ENCODE measurements at places on chromosomes 13 and 19.

GRCh38 chr13:113146750-113147149 lies 11.7 kb upstream of the PROZ start:
- DNase-seq = no peak

GRCh38 chr19:1467490-1468273 lies 11.3 kb downstream of the C19orf25 start:
- DNase-seq = no peak

DNA sequence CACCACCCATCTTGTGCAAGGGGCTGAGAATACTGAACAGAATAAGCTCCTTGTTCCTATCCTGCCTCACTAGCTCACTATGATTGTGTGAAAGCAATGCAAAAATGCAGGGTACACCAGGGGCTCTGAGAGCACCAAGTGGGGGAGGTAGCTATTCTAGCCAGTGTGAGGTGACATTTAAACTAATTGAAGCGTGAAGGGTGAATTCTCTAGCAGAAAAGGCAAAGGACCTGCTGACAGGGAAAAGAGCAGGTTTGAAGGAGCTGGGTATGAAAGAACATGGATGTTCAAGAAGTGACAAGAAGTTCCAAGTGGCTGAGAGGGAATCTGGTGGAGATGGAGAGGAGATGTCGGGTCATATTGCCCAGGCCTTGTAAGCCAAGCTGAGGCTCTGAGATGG lies 64.2 kb downstream of the SIAH3 start:
- no peak for DNase-seq

DNA sequence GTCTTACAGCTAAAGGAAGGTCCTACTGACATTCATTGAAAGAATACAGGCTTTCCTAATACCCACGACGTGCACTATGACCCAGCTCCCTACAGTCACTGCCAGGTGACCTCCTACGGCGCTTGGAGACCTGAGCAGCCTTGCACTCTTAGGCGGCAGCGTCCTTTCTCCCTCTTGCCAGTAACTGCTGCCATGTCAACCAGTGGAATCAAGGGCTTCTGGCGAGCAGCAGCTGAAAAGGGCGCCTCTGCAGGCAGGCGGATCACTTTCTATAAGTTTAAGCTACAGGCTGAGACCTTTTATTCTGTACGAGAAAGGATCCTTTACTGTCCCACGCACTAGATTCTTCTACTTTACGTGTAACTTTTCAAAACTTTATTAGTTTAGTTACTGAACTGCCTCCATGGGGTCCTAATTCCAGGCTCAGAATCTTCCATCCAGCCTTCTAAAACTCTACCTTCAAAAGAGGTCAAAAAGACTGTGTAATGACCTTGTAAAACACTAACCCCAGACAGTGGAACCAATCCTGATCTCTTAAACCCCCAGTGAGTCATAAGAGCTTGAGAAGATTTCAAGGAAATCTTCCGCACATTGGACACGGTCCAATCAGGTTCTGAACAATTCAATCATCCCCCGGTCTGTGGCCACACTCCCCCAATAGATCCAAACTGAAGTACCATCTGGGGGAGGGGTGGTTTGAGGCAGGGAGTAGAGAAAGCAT lies 1.9 kb downstream of the KCTD12 start:
- peak; percentile 77 for DNase-seq

DNA sequence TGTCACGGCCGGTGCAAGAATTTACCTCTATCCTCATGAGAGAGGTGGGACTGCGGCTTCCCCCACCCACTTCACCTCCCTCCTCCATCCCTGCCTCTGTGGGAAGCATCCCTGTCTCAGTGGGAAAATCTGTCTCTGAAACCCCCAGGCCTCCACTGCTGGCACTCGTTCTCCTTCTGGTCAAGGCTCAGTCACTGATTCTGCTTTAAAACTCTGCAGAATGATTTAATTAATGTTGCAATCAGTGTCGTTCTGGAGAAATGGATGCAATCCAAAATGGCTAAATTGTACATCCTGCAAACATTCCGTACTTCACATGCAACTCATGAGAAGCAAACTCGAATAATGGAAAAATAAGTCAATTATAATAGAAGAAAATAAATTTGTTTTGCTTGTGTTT lies 5.6 kb downstream of the RASL11A start:
- no peak for DNase-seq

DNA sequence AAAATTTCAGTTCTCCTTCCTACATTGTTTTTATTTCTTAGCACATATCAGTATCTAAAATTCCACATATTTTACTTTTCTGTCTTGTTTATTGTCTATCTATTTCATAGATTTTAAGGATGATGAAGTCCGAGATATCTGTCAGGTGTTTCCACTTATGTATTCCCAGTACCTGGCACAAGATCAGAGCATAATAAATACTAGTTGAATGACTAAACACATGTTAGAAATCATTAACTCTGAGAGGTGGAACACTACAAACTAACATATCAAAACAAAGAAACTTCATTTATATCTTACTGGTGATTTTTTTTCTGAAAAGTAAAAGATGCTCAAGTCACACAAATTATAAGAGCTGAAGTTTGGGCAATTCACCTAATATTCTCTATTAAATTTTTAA lies 1208.3 kb downstream of the PCDH9 start:
- DNase-seq = no peak

GRCh38 chr19:5547881-5548280 lies 19.9 kb downstream of the TINCR start:
- no peak for DNase-seq

DNA sequence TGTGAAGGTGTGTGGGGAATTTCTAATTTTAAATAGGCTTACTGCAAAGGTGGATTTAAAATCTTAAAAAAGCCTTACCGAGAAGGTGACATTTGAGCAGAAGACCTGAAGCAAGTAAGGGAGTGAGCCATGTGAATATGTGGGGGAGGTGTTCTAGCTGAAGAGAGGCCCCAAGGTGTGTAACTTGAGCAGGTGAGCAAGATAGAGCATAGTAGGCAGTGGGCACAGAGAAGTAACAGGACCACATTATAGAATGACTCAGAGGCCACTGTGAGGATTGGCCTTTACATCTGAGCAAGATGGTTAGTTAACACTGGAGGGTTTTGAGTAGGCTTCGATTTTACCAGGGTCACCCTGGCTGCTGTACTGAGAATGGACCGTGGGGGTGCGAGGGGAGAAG lies 22.6 kb downstream of the TM9SF2 start:
- DNase-seq = no peak

DNA sequence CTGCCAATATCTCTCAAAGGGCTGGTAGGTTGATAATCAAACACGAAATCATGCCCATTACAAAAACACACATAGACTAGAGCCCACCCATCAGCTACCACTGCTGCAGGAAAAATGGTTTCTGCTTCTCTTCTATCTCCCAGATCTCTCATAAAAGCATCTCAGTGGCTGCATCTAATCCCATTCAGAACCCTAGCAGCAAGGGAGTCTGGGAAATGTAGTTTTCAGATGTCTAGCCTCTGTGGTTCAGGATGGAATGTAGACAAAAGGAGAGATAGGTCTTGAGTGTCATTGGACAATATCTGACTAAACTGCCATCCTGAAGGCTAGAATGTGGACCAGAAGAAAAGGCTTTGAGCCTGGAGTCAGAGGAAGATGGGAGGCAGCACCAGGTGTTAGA lies 32.1 kb downstream of the RDH8 start:
- DNase-seq = no peak

- DNase-seq = no peak
These were observed 3.4 kb downstream of the NUDT15 start for GRCh38 chr13:48040896-48041295.

DNA sequence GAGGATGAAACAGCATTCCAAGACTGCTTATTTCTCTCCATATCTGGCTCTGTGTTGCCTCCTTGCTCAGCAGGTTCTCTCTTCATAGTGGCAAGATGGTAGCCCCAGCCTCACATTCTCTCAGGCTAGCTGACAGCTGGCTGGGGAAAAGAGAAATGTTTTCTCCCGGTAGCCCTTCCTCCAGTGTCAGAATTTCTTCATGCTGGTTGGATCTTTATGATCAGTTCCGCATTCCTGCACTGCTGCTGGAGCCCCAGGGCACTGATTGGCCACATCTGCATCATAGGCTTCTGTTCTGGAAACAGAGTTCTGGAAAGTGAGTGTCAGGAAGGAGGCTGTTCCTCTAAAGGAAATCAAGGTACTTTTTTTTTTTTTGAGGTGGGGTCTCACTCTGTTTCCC lies 24.6 kb downstream of the POP4 start:
- no peak for DNase-seq

GRCh38 chr19:13952931-13953531 lies 722 bp downstream of the DCAF15 start:
- DNase-seq = peak; percentile 74

- no peak for DNase-seq
These were observed 8.0 kb downstream of the GPATCH1 start for GRCh38 chr19:33089010-33089409.

GRCh38 chr19:3543150-3544057 lies 4.4 kb downstream of the TEKTIP1 start:
- no peak for DNase-seq

GRCh38 chr19:6274756-6275155 lies 5.0 kb downstream of the MLLT1 start:
- DNase-seq = no peak

GRCh38 chr13:77423296-77423695 lies 96.4 kb upstream of the MYCBP2 start:
- no peak for DNase-seq

GRCh38 chr19:42111384-42111783 lies 20.9 kb downstream of the POU2F2 start:
- no peak for DNase-seq

- DNase-seq = no peak
These were observed 7.2 kb upstream of the PNMA8B start for GRCh38 chr19:46502891-46503290.

DNA sequence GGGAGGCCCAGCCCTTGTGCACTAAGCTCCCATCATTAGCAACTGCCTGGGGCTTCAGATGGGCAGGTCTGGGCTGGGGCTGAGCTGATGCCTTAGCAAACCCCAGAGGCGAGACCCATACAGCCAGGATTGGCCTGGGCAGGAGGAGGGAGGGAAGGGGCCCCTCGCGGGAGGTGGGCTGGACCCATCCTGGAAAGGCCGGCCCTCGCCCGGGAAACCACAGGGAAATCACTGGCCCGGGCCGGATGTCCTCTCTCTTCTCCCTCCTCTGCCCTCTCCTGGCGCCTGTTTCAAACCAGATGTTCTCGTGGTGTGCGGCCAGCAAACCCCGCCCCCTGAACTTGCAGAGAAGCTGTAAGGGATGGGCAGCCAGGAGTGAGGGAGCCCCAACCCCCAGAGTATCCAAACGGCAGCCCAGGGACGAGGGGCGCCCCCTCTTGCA lies 43.1 kb downstream of the TMEM255B start:
- DNase-seq = peak; percentile 81

- DNase-seq = no peak
These were observed 694 bp upstream of the ZIC5 start for GRCh38 chr13:99972190-99972731.

DNA sequence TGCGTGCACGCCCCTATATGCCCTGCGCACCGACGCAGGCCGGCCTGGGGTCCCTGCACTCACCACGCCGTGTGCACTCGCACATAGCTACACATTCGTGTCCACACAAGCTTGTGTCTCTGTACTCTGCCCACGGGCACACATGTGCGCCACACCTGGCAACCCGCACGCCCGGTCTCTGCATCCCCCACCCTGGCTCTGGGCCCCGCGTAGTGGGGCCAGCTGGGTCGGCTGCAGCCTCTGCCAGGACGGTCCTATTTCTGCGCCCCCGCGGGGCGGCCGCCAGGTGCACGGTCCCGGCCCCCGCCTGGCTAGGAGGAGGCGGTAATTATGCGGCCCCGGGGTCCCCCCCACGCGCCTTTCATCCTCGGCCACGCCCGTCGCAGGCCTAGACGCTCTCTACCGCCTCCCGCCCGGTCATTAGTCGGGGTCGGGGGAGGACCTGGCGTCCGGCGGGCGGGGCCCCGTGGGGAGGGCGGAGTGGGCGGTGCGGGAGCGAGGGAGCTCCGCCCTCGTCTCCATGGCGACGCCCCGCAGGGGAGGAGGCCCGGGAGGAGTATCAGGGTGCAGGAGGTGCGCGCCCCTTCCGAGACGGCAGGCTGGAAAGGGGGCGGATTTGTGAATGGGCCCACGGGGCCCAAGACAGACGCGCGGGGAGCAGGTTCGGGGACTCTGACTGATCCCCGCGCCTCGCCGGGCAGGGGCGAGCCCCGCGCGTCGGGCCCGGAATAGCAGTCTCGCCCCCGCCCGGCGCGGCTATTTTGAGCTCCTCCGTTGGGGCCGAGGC lies 2.8 kb upstream of the CIRBP start:
- DNase-seq = peak; percentile 84

DNA sequence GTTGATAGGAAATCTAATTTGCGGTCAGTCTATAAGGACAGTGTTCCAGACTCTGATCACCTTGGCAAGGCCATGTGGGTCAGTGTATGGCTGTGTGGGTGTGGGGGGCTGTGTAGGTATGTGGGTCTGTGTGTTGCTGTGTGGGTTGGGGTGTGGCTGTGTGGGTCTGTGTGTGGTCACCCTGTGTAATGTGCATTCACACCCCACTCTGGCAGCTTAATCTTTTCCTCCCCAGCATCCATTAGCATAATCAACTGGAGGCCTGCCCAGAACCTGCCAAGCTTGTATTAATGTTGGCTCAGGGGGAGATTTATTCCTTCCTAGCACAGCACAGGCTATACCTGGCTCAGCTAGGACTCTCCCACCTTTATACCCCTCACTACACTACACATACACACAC lies 203.2 kb downstream of the TUBA3C start:
- DNase-seq = peak; percentile 29

DNA sequence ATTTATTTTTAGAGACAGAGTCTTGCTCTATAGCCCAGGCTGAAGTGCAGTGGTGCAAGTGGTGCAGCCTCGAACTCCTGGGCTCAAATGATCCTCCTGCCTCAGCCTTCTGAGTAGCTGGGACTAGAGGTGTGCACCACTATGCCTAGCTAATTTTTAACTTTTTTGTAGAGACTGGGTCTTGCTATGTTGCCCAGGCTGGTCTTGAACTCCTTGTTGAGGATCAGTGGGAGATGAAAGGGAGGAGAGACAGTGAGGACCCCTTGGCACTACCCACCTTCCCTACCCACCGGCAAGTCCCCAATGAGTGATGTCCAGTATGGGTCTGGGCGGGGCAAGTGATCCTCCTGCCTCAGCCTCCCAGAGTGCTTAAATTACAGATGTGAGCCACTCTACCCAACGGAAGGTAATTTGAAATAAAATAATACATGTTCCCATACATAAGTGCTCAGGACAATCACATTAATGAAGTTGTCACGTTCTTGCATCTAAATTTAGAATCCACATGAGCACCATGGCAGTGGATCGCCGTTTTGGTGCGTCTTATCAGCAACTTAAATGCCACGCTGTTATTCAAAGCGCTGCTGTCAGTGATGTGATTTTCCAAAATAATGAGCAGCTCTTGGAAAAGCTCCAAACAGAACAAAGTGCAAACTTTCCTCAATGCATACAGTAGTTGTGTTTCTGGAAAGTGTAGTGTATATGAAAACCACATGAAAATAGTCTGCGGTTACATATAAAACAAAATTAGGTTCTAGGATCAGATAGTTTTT lies 5.9 kb upstream of the ARL11 start:
- DNase-seq = no peak

- DNase-seq = peak; percentile 59
These were observed 2.5 kb downstream of the FTL start for GRCh38 chr19:48967346-48968178.

GRCh38 chr13:114204894-114205293 lies 25.8 kb downstream of the CFAP97D2 start:
- no peak for DNase-seq

GRCh38 chr13:41419206-41419605 lies 38.1 kb upstream of the RGCC start:
- DNase-seq = no peak

All from testis (tissue), 5 donors.